ENCODE measurements at places on chromosomes 4 and X.

GRCh38 chr4:78951862-78952472 is 12.7 kb upstream of the PAQR3 start:
- peak; percentile 61 for DNase-seq

DNA sequence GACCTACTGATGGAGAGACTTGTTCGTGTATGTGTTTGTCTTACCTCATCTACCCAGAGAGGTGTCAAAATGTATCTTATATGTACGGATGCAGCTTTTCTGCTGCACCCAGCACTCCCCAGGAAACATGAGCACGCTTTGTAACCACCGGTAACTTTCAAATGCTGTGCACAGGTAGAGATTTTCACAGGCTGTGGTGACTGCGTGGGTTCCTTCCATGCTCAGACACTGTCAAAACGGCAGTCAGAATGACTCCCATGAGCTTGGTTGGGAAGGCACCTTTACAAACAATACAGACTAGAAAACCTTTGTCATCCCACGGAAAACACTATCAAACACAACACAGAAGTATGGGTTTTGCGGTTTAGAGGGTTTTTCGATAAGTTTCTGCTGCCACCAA is 28.2 kb downstream of the F11 start:
- DNase-seq: no peak

DNA sequence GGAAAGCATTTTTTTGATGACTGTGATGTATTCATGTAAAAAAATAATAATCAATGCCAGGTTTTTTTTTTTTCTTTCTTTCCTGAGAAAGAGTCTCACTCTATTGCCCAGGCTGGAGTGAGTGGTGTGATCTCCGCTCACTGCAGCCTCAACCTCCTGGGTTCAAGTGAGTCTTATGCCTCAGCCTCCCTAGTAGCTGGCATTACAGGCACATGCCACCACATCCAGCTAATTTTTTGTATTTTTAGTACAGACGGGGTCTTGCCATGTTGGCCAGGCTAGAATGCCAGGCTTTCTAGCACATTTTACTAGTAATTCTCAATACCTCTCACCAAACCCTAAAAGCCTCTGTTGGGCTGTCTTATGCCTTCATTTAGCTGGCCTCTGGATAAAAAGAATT is 25.7 kb downstream of the GPM6B start:
- DNase-seq: no peak

- no peak for DNase-seq
Observed at GRCh38 chrX:154057791-154058190, 38.1 kb upstream of the IRAK1 start.

DNA sequence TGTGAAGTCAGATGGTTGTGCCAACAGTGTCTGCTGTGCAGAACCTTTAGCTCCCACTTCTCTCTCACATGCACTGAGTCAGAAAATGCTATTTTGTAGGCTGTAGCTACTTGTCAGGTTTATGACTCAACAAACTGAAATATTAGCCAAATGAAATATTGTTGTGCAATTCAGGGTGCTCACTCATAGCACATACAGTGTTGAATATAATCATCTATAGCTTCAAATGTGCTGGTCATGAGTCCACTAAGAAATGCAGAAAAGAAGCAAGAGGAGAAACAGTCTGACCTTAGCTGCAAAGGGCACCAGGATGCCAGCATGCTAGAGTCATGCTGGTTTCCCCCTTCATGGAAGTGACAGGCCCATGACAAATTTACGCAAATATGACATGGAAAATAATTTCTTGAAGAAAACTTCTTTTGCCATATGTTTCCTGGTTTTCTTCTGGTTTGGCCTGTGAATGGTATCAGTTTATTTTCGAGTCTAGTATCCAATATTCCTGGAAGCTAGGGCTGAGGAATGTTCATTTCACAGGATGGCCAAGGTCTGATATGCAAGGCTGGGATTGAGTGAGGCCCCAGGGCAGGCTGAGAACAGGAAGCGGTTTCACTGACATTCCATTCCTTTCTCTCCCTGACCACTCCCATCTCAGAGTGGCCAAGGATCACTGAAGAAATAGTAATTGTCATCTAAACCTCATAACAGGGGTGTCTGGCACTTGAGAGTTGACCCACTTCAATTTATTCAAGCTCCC is 10.3 kb upstream of the CXCL2 start:
- DNase-seq: peak; percentile 17

DNA sequence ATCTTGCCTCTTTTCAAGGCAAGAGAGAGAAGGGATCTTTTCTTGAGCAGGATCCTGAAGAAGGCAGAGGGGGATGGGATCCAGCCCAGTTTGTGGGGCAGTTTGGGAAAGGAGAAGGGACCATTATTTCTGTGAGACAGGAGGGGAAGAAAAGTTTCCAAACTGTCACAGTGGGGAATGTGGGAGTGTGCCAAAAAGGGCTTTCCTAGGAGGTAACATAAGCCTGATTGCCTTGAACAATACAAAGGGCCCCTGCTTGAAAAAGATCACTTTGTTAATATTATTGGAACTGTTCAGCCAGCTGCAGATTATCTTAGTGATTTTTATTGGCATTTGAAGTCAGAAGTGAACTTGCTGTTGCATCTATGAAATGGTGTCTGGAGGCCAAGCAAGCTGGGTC is 55.2 kb downstream of the MTM1 start:
- no peak for DNase-seq

GRCh38 chr4:80058740-80059139 is 14.3 kb downstream of the ANTXR2 start:
- no peak for DNase-seq

- DNase-seq: no peak
Observed at GRCh38 chr4:41303372-41304118, 46.8 kb downstream of the UCHL1 start.

- DNase-seq: peak; percentile 88
Observed at GRCh38 chrX:123830309-123830708, 29.5 kb upstream of the XIAP start.

- no peak for DNase-seq
Observed at GRCh38 chr4:150345207-150345744, 236.7 kb upstream of the MAB21L2 start.

- no peak for DNase-seq
Observed at GRCh38 chrX:17710871-17711301, 26.4 kb upstream of the SCML1 start.

DNA sequence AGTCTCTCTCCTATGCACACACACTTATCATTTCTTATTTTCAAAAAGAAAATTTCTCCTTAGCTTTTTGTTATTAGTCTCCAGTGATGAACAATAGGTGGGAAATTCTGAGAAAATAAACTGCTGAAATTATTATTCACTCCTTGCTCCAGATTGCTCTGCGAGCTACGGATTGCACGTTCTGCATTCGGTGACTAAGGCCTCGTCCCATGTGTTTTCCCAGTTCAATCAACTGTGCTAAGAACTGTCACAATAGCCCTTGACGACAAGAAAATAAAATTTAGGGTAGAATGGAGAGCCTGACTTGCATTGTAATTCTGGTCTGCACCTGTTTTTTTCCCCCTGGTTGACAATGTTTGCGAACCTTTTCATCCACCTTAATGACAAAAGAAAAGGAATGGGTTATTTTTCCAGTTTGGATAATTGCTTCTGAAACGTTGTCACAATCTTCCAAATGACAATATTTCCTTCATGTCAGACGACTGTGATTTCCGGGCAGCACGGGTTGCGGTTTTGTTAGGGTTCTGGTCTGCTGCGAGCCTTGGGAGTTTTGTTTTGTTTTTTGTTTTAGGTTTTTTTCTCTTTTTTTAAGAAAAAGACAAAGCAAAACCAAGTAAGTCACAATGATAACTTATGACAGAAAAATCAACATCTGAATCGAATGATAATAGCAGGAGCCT is 124.5 kb upstream of the NOCT start:
- peak; percentile 78 for DNase-seq

DNA sequence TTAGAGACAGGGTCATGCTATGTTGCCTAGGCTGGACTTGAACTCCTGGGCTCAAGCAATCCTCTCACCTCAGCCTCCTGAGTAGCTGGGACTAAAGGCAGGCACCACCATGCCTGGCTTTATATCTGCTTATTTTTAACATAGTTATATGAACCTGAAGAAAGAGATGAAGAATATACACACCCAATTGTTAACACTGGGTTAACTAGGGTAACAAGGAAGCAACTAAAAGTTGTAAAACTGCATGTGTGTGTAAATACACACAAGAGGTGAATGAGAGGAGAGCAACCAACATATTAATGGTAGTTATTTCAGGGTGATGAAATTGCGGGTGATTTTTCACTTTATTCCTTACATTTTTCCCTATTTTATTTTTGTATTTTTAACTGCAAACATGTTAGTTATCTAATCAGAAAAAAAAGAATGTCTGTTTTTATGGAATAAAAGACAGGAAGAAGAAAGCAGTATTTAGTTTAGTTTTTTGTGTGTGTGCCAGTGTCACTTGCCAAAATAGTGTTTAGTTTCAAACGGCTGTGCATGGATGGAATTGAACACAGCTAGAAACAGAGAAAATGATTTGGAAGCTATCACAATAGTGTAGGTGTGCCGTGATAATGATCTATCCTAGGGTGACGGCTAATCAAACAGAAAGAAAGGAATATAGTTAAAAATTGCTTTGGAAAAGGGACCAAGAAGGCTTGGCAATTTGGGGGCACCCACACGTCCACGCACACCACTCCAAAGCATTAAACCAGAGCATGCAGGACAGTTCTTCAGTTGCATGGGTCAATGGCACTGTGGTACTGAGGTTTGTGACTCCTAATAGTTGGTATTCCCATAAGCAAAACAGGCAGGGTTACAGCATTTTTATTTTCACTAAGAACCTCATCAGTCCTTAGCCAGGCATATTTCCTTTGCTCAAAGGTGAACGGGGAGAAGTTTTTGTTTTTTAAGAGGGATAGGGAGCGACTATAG is 89.1 kb upstream of the KLHL13 start:
- DNase-seq: no peak

DNA sequence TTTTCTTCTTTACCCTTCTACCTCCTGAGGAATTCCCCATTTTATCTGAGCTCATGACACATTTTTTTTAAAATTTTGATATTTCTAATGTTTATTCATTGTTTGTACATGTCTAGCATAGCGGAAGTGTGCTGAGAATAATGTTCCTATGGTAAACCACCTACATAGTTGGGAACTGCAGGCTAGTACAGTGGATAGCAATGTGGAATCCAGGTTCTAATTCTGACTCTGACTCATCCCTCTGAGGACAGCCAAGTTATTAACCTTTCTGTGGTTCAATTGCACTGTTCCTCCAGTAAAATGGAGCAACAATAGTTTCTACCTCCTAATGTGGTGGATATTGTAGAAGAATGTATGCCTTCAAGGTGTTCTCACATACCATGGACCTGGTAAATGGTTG is 20.6 kb upstream of the APELA start:
- no peak for DNase-seq

- DNase-seq: no peak
Observed at GRCh38 chrX:72392042-72392441, 86.3 kb upstream of the CITED1 start.

DNA sequence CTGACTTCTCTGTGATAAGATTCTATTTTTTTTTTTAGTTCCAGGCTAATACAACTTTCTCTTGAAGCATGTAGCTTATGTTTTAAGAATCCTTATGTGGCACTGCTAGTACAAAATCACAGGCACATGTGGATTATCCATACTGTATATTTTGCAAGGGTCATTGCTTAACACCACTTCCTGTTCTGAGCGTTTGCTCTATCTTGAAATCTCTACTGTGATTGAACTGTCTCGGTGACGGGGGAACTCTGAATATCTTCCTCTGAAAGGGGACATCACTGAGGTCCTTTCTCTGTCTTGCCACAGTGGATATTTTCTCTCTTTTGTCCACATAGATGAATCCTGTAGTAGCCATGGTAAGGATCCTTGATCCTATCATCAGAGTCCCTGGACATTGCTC is 2.1 kb upstream of the WFS1 start:
- DNase-seq: no peak

- no peak for DNase-seq
Observed at GRCh38 chr4:155712846-155713245, 46.0 kb upstream of the GUCY1B1 start.

GRCh38 chr4:125352521-125352920 is 37.8 kb downstream of the FAT4 start:
- no peak for DNase-seq

DNA sequence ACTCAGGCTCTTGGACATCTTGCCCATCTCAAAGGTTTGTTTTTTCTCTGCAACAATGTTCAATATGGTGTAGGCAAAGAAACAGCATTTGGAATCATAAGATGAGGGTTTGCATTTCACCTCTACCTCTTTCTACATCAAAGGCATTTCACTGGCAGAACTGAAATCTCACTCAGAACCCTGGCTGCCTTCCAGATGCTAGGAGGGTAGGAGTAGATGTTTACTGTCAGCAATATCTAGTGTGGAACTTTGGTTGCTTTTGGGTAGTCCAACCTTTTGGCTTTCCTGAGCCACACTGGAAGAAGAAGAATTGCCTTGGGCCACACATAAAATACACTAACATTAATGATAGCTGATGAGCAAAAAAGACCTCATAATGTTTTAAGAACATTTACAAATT is 297.0 kb upstream of the KLF3 start:
- no peak for DNase-seq

DNA sequence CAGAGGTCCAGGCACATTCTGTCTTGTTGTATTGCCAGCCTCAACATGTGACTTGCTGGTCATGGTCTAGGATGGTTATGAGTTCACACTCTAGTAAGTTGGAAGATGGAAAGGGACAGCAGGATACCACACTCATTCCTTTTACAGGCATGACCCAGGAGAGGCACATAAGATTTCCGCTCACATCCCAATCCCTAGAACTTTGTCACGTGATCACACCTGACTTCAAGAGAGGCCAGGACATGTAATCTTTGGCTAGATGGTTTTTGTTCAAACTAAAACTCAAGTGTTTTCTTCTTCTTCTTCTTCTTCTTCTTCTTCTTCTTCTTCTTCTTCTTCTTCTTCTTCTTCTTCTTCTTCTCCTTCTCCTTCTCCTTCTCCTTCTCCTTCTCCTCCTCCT is 53.4 kb upstream of the ARX start:
- DNase-seq: no peak

GRCh38 chr4:83305187-83305586 is 20.6 kb upstream of the COQ2 start:
- no peak for DNase-seq

DNA sequence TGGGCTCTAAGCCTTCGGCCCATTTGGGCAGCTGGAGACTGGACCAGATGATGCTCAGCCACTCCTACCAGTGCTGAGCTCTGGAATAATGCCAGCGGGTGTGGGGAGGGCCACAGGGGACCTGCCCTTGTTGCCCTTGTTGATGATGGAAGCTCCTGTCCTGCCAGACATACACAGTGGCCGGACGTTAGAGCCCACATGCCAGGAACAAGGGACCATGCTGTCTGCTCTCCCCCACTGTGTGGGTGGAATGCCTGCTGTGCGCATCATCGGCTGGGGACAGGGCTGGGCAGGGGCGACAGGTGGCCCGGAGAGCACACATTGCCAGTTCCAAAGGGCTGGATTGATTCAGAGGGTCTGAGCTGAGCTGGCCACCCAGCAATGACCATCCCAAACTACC is 2.0 kb downstream of the ABLIM2 start:
- no peak for DNase-seq

- DNase-seq: peak; percentile 42
Observed at GRCh38 chr4:112327965-112328733, 31.0 kb downstream of the ALPK1 start.

- no peak for DNase-seq
Observed at GRCh38 chr4:7299010-7299907, 106.9 kb downstream of the SORCS2 start.
